ENCODE measurements at places on chromosomes 12 and 14.
A peak's percentile ranks its signal among the peaks of the same experiment; 100 is the strongest.

GRCh38 chr14:88346048-88346639 is 23.1 kb upstream of the KCNK10 start:
- no peak for DNase-seq

DNA sequence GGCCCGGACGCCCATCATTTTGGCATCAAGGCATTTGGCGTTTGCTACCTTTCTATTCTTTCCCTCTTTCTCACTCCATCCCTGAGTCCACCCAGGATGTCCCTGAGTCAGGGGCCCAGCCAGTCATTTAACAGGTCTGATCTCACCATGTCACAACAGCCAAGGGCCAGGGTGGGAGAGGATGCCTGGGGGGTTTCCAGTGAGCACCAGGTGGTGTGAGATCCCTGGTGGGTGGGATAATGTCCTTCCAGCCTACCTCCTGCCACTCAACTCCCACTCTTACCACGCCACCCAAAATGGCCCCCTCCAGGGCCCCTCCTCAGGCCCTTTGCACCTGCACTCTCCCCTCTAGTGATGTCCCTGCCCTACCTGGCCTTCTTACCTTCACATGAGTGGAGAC is 310.8 kb downstream of the BCL11B start:
- no peak for DNase-seq

DNA sequence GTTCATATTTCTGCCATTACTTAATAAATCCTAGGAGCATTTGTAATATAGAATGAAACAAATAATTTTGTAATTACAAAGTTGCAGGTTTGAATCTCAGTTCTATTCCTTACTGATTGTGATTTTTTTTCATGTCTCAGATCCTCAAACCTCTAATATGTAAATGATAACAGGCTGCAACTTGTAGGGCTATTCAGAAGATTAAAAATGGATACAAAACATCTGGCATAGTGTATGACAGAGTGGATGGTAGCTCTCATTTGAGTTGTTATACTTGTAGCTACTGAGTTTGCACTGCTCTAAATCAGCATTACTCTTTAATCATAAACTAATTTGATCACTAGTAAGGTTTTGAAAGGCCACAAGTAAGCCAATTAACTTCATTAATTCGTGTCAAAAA is 406.3 kb upstream of the MGAT4C start:
- DNase-seq: no peak

GRCh38 chr12:29728030-29728429 is 55.7 kb downstream of the TMTC1 start:
- DNase-seq: no peak

GRCh38 chr12:25957793-25958427 is 572 bp upstream of the RASSF8 start:
- no peak for DNase-seq

DNA sequence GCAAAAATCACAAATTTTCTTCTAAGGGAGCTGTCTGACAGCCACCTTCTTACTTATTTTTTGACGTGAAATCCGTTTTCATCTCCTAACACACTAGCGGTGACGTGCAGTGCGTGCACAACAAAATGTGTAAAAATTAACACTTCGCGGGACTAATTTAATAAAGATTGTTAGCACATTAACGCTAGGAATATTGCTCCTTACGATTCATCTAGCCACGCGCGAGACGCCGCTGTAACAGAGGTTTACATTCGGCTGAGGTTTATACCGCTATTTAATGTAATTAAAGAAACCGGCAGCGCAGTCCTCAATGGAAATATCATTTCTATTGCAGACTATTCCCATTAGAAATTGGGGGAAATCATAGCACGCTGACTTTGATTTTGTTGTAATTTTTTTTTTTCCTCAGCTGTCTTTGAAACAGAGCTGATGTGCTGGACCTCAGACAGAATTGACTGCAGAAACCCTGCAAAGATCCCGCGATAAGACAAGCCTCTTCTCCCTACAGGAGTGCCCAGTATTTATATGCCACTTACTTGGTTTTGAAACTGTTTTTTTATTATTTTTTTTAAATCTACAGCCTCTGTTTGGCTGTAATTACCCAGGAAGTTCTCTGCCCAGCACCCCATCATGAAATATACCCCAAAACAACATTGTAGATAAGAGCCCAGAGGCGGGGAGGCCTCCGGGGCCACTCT is 31.2 kb downstream of the BCL11B start:
- DNase-seq: no peak

GRCh38 chr12:76268267-76268666 is 79.9 kb downstream of the BBS10 start:
- no peak for DNase-seq

DNA sequence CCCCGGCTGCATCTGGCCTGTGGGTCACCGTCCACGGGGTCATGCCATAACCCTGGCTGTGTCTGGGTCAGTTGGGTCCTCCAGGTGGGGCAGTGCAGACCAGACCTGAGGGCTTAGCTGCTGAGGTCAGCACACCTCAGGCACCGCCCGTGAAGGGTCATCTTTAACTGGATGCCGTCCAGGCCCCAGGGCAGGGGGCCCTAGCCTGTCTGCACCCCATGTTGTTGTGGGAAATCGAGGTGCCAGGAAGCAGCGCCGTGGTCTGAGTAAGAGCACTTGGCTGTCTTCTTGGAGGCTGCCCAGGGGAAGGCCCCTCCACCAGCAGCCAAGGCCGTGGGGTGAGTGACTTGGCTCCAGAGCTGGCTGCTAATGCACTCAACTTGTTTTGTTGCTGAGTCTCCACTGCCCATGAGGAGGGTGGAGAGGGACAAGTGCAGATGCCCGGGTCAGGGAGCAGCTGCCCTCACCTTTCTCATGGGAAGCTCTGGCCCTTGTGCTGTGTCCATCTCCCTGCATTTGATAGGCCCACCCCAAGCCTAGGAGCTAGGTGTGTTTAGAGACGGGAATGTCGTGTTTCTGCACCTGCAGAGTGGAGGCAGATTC is 317.2 kb downstream of the TMEM121 start:
- DNase-seq: no peak

- no peak for DNase-seq
Observed at GRCh38 chr12:75525263-75525662, 13.9 kb upstream of the KRR1 start.

GRCh38 chr14:64763085-64763782 is 59.0 kb downstream of the PLEKHG3 start:
- no peak for DNase-seq

DNA sequence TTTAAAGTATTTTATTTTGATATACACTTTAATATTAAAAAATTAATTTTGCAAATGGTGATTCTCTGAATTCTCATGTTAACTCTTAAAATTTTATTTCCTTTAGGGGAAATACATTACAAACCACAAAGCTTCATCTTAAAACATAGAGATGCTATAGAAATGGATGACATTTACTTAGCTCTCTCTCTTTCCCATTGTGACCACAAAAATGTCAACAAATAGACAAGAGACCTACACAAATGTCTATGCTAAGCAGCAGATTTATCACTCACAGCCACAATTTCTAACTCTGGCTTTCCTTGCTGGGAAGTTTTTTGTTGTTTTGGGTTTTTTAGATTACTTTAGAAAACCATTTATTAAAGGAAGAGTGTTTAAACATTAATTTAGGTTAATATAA is 19.9 kb upstream of the PHC1 start:
- no peak for DNase-seq

DNA sequence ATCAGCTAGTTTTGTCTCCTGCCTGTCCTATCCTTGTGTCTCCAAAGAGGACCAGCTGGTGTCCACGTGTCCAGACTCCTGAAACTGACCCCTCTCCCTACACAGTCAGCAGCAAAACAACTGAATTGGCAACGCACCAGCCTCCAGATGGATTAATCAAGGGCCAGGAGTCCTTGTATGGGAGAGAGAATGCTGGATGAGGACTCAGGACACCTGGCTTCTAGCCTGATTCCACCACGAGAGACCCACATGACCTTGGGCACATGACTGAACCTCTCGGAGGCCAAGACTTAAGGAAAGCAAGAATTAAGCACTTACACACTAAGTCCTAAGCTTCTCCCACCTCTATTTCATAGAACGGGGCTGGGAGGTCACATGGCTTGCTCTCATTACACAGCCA is 60.4 kb upstream of the CMKLR1 start:
- no peak for DNase-seq

DNA sequence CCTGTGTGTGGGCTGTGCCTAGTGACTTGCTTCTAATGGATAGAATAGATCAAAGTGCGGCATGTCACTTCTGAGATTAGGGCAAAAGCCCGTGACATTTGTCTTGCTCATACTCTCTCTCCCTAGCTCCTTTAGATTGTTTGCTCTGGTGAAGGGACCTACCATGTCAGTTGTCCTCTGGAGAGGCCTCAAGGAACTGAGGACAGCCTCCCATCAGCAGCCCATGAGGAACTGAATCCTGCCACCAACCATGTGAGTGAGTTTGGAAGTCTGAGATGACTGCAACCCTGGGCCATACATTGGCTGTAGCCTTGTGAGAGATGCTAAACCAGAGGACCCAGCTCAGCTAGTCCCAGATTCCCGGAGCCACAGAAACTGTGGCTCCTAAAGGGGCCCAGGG is 101.6 kb upstream of the ESRRB start:
- no peak for DNase-seq

DNA sequence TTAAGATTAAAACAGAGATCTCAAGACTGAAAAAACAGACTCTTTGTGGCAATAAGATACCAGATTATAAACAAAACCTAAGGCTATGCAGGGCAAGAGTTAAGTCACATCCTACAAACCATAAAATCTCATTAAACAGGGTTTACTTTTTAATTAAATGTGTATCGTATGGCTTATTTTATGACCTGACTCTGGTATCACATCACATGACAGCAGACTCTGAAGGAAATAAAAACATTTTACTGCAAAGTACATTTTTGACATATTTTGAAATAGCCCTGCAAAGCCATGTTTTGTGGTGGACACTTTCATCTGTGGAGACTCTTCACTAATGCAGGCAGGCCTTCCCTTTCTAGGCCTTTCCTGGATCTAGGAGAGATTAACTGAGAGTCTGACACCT is 327.6 kb upstream of the CLEC14A start:
- DNase-seq: no peak

DNA sequence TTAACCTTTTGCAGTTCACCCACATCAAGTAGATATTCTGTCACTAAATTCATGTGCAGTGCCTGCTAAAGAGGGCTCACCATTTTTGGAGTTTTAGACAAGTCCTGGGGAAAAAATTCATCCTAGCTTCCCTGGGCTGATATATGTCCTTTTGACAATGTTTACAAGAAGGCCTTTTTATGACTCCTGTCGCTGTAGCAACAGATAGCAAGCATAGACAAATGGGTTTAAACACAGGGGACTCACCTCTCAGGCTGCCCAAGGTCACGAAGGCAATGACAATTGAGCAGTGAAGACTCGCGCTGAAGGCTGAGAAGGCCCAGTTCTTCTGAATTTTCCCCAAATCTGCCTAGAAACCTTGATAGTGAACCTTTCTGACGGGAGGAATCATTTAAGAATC is 150.7 kb upstream of the CPM start:
- no peak for DNase-seq

- DNase-seq: no peak
Observed at GRCh38 chr14:33175951-33176350, 237.3 kb downstream of the NPAS3 start.

DNA sequence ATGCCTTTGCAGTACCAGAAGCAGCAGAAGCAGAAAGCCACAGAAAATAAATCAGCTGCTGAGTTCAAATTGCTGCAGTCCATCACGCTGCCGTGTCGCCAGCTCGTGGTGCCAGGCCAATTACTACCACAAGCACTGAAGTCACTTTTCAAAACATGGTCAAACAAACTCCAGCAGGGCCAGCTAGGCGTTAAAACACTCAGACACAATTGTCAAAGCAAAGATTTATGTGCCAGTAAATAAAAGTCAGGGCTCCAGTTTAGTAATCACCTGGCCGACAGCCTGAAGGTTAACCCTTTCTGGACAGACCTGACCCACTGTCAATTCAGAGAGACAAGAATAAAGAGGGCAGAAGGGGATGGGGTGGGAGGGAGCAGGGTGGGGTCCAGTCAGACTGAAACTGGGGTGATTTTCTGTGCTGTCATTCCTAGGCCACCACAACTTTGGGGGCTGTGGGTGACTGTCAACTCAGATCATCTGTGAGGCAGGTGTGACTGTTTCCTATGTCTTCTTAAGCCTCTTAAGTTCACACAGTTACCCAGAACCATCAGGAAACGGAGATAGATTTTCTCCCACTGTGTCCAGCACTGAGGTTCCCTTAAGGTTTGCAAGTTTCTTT is 109.8 kb upstream of the FUT8 start:
- peak; percentile 50 for DNase-seq

GRCh38 chr12:48936379-48936979 is 11.2 kb upstream of the FKBP11 start:
- DNase-seq: peak; percentile 43

GRCh38 chr12:3667485-3667884 is 85.4 kb downstream of the CRACR2A start:
- no peak for DNase-seq

DNA sequence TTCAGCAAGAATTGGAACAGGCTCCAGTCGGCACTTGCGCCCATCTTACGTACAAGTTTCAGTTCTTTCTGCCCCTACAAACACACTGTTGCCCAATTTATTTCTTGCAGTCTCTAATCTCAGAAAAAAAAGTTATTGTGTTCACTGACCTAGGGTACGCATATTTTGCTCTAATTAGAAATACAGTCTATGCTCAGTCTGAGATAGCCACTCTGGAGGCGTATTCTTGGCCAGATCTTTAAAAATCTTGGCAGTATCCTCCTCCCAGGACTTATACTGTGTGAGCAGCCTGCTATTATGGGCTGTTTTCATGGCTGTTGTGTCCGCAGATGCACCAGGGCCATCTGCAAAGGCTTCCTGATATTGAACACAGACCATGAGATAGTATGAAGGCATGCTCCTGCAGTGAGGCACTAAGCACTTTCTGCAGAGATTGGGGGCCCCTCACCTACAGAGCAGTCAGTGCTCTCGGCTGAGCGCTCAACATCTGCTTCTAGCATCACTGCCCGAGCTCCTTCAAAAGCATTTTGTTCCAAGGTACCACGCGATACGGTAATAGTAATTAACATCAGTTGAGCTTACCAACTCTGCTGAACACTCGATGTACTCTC is 57.9 kb downstream of the PPM1H start:
- no peak for DNase-seq

DNA sequence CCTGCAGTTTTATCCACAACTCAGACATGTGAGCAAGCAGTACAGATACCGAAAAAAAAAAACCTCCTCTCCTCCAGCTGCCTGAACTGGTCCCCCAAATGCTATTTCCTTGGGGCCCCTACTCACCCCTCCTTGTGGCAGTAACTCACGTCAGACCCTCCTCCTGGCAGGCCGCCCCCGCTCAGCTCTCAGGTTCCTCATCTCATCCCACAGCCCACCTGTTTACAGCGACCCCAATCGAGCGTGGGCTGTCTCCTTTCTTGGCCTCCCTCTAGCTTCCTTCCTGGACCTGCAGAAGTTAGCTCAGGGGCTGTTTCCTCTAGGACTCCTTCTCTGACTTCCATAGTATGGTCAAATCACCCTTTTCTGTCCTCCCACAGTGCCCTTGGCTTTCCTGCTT is 455.3 kb downstream of the BCL11B start:
- DNase-seq: no peak

GRCh38 chr14:34554540-34555250 is 15.2 kb upstream of the EAPP start:
- no peak for DNase-seq

GRCh38 chr12:117377758-117378157 is 16.3 kb upstream of the NOS1 start:
- DNase-seq: peak; percentile 38
